Smooth muscle cell of bladder (primary cell): ENCODE measurements at places on chromosomes 5 and 9. TPM values are rescaled to one million over a fixed set of nuclear protein-coding genes. Genes with fewer than 3 reads are reported as not detected.

GDA gene
- not detected in 2 replicates for total RNA-seq

FRMD3 gene
- total RNA-seq, result 0.14 and 0.18 TPM in 2 replicates

PRRT1B gene
- not detected in 2 replicates for total RNA-seq

TUSC1 gene
- 5.0 and 7.2 TPM in 2 replicates for total RNA-seq

RFESD gene
- total RNA-seq, result 1.7 and 3.2 TPM in 2 replicates

ACTBL2 gene
- total RNA-seq, result 1.1 and 3.0 TPM in 2 replicates
